ENCODE measurements at places on chromosomes 6 and 20. TPM values are rescaled to one million over a fixed set of nuclear protein-coding genes. Genes with fewer than 3 reads are reported as not detected.

DNA sequence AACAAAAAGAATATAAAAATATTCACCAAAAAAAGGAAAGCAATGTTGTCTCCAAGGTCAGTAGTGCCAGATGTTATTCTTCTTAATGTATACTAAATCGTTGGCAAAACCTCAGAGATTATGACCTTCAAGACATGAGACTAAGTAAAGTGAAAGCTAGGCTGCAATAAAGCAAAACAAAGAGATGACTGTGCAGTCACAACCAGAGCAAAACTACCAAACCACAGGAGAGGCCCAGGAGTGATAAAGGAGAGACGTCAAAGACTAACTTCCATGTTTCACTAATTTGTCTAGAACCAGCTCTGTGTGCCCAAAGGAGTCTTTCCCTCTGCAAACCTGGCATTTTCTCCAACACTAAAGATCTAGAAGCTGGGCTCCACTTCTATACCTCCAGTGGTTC lies 155.9 kb upstream of the POU3F2 start:
- no peak overlapping the region for H3K27ac ChIP-seq
- H3K27me3 ChIP-seq = no peaks in the 10 kb centered on the region
- H3K36me3 ChIP-seq = no peaks in the 10 kb centered on the region

DNA sequence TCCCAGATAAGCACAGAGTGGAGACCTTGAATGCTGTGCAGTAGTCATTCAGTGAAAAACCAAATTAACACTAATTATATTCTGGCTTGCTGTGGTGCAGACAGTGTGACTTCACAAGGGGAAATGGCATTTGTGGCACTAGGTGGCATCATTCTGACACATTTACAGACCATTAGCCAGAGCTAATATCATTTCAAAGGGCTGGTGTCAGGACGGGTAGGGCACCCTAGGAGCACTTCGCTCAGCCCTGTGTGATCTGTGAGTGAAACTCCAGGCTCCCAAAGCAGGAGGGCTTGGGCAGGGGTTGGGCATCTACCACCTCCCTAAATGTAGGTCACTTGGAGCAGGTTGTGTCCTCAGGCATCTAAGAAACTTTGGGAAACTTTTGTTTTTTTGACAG lies 555.8 kb downstream of the PKHD1 start:
- peaks cover 7% of the 10 kb centered on the region for H3K4me1 ChIP-seq
- no peak overlapping the region for H3K27ac ChIP-seq
- no peak for DNase-seq
- no peak overlapping the region for H3K4me3 ChIP-seq
- peaks cover 3% of the 10 kb centered on the region for H3K27me3 ChIP-seq
- no peaks in the 10 kb centered on the region for H3K36me3 ChIP-seq

DNA sequence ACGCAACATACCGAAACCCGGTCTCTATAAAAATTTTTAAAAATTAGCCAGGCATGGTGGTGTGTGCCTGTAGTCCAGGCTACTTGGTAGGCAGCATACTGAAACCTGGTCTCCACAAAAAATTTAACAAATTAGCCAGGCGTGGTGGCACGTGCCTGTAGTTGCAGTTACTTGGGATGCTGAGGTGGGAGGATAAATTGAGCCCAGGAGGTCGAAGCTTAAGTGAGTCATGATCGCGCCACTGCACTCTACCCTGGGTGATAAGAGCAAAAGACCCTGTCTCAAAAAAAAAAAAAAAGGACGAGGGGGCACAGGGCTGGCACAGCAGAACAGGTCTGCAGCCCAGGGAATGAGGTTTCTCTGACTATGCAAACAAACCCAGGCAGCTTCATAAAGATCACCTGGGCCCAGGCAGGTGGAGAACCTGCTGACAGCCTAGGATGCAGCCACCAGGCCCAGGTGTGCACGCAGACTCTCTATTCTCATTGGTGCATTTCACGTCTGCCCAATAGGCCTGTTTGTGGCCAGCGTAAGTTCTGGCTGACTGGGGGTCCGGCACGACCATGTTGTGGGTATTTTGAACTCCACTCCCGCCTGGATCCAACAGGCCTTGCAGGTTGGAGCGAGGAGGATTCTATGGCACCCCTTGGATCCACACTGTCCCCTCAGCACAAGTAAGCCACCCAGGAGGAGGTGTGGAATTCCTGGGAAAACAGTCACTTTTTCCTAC lies 204.5 kb downstream of the PREX1 start:
- no peaks in the 10 kb centered on the region for H3K36me3 ChIP-seq
- H3K4me1 ChIP-seq = peaks cover 15% of the 10 kb centered on the region
- H3K27me3 ChIP-seq = peaks cover 4% of the 10 kb centered on the region
- no peak overlapping the region for H3K27ac ChIP-seq
- DNase-seq = no peak

GRCh38 chr6:24032896-24033688 lies 92.9 kb upstream of the NRSN1 start:
- peaks cover 4% of the 10 kb centered on the region for H3K36me3 ChIP-seq
- peak overlapping the region; percentile 8 for H3K27ac ChIP-seq
- H3K27me3 ChIP-seq = no peaks in the 10 kb centered on the region

- DNase-seq = no peak
- no peaks in the 10 kb centered on the region for H3K36me3 ChIP-seq
- H3K27ac ChIP-seq = no peak overlapping the region
- H3K27me3 ChIP-seq = peaks cover 5% of the 10 kb centered on the region
- H3K4me1 ChIP-seq = no peaks in the 10 kb centered on the region
Observed at GRCh38 chr6:105747823-105748405, 338.2 kb upstream of the PRDM1 start.

GRCh38 chr6:37611516-37611915 lies 86.2 kb downstream of the MDGA1 start:
- no peak overlapping the region for H3K27ac ChIP-seq
- no peaks in the 10 kb centered on the region for H3K36me3 ChIP-seq
- DNase-seq = no peak

Gene FUT9
- 4.9 TPM for total RNA-seq

Gene ARMC2
- total RNA-seq = 6.7 TPM

DNA sequence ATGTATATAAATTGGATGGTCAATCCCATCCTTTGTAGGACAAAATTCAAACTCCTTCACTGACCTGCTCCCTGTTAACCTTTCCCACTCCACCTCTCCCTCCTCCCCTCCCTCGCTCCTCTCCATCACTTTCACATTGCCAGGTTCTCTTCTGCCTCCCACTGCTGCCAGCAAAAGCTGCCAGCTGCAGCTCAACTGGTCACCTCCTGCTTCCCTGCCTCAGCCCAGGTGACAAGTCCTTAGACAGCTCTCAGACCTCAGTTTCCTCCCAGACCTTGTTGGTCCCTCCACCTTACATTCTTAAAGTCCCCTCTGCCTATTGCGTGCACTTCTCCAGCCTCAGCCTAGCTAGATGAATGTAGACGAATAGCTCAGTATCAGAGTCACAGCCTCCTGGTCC lies 23.3 kb upstream of the RTF2 start:
- peaks cover 7% of the 10 kb centered on the region for H3K27me3 ChIP-seq
- H3K36me3 ChIP-seq = no peaks in the 10 kb centered on the region
- H3K4me3 ChIP-seq = no peak overlapping the region

DNA sequence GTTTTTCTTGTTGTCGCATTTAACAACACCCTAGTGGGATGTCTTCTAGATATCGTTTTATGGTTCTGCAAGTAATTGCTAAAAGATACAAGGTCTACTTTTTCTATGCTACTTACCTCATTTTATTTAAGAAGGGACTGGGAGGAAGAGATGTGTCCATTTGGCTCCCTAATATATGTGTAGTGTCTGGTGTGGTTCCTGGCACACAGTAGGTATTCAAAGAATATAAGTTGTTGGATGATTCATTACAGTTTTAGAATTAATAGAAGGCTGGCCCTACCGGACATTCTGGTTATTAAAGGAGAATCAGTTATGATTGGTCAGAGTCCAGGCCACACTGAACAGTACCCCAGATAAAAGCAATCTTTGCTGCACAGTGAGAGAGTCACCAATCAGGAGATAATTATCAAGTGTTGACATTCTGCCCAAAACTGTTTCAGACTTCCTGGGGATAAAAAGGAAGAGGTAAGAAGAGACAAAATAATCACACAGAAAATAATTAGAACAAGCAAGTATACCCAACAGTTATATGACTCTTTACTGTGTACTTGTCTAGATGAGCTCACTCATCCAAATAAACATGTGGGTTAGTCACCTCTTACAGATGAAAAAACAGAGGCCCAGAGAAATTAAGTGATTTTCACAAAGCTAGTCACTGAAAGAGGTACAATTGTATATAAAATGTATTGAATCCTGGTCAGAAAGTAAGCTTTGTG lies 7.0 kb downstream of the TMEM244 start:
- H3K4me3 ChIP-seq = no peak overlapping the region
- no peaks in the 10 kb centered on the region for H3K36me3 ChIP-seq
- no peaks in the 10 kb centered on the region for H3K4me1 ChIP-seq
- no peak for DNase-seq
- peaks cover 3% of the 10 kb centered on the region for H3K27me3 ChIP-seq
- no peak overlapping the region for H3K27ac ChIP-seq

GRCh38 chr6:128251445-128252340 lies 268.7 kb downstream of the PTPRK start:
- no peaks in the 10 kb centered on the region for H3K27me3 ChIP-seq
- H3K4me1 ChIP-seq = peaks cover 9% of the 10 kb centered on the region
- no peak overlapping the region for H3K4me3 ChIP-seq
- no peak for DNase-seq

DNA sequence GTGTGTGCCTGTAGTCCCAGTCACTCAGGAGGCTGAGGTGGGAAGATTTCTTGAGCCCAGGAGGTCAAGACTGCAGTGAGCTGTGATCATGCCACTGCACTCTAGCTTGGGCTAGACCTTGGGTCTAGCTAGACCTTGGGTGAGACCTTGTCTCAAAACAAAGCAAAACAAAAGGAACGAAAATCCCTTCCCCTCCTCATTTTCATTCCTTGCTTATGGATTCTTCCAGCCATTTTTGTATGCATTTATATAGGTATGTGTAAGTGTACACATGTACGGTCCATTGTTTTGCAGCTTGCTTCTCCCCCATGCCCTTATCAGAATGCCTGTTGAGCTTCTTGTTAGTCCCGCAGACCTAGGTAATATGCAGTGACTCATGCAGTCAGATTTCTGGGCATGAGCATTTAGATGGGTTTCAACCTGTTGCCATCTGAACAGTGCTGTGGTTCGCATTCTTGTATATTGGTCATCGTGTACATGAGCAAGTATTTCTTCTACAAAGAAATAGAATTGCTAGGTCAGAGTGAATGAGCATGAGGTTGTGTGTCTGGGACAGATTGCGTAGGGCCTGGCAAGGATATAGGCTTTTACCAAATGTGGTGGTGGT lies 73.2 kb downstream of the ATRN start:
- no peaks in the 10 kb centered on the region for H3K27me3 ChIP-seq
- H3K27ac ChIP-seq = no peak overlapping the region
- no peak overlapping the region for H3K4me3 ChIP-seq
- no peak for DNase-seq
- H3K4me1 ChIP-seq = no peaks in the 10 kb centered on the region

DNA sequence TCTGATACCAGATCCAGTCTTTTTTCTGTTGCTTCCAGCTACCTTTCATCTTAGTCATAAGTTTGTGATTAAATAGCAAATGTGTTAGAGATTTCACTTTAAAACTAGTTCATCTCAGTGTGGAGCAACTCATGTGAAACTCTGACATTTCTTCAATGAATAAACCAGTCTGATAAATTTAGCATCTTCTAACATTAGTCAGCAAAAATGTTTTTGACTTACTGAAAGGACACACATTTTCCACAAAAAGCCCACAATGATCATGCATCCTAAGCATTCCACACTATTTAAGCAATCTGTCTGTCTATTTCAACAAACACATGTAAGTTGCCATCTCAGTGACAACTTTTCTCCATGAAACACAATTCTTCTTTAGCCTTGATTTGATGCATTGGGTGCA lies 222.2 kb upstream of the SLC35B3 start:
- H3K27me3 ChIP-seq = no peaks in the 10 kb centered on the region
- peaks cover 10% of the 10 kb centered on the region for H3K4me1 ChIP-seq
- H3K4me3 ChIP-seq = no peak overlapping the region
- DNase-seq = no peak

GRCh38 chr6:90677440-90677839 lies 90.6 kb upstream of the MAP3K7 start:
- H3K4me3 ChIP-seq = no peak overlapping the region
- no peak overlapping the region for H3K27ac ChIP-seq
- H3K4me1 ChIP-seq = peaks cover 4% of the 10 kb centered on the region
- no peak for DNase-seq
- no peaks in the 10 kb centered on the region for H3K36me3 ChIP-seq
- H3K27me3 ChIP-seq = peaks cover 74% of the 10 kb centered on the region

DNA sequence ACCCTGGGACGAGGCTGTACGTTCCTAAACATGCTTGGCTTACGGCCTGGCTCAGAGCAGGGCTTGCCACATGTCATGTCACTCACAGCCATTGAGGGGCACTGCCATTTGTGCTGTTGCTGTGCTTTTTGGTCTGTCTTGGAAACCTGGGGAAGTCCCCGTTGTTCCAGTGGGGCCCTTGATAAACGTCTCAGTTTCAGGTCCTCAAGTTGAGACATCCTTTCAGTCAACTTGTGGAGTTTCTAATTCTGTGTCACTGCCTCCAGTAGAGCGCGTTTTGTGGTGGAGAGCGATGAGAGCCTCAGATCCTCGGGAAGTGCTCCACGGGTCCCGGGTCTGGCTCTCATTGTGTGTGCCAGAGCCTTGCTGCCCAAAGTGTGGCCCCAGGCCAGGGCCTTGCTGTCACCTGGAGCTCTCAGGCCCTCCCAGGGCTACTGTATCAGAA lies 43.0 kb upstream of the CCR6 start:
- no peak overlapping the region for H3K27ac ChIP-seq
- H3K36me3 ChIP-seq = no peaks in the 10 kb centered on the region
- peaks cover 5% of the 10 kb centered on the region for H3K4me1 ChIP-seq
- H3K4me3 ChIP-seq = no peak overlapping the region
- no peak for DNase-seq
- H3K27me3 ChIP-seq = no peaks in the 10 kb centered on the region

Gene NT5E
- total RNA-seq = 11.6 TPM

- H3K4me1 ChIP-seq = peaks cover 4% of the 10 kb centered on the region
- H3K4me3 ChIP-seq = no peak overlapping the region
Observed at GRCh38 chr20:46568570-46569129, 18.2 kb upstream of the OCSTAMP start.

- no peaks in the 10 kb centered on the region for H3K27me3 ChIP-seq
- no peak overlapping the region for H3K4me3 ChIP-seq
- peaks cover 17% of the 10 kb centered on the region for H3K36me3 ChIP-seq
- no peak for DNase-seq
Observed at GRCh38 chr20:37777988-37778659, 84.3 kb downstream of the CTNNBL1 start.

- peaks cover 42% of the 10 kb centered on the region for H3K27me3 ChIP-seq
- H3K4me1 ChIP-seq = no peaks in the 10 kb centered on the region
- no peaks in the 10 kb centered on the region for H3K36me3 ChIP-seq
- no peak overlapping the region for H3K4me3 ChIP-seq
- no peak overlapping the region for H3K27ac ChIP-seq
- DNase-seq = no peak
Observed at GRCh38 chr20:25856256-25856884, 159.7 kb upstream of the ZNF337 start.

Gene SLC17A2
- total RNA-seq = 0.21 TPM

Gene ATP6V1G2
- 1.6 TPM for total RNA-seq

Gene EGFL8
- total RNA-seq = 27.1 TPM

DNA sequence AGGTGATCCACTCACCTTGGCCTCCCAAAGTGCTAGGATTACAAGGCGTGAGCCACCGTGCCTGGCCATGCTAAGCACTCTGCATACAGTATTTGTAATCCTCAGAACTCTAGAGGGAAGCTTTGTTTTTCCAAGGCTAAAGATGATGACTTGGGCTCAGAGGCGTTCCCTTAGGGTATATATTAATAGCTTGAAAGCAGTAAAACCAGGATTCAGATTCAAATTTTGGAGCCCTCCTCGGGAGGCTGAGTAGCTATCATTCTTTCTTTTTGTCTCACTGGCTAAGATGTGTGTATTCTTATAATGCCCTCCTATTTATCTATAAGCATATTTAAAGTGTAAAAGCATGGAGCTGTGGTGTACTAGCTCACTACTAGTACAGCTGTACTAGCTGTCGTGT lies 68.5 kb downstream of the PRPH2 start:
- no peak overlapping the region for H3K4me3 ChIP-seq
- no peak for DNase-seq
- H3K4me1 ChIP-seq = no peaks in the 10 kb centered on the region
- peaks cover 18% of the 10 kb centered on the region for H3K36me3 ChIP-seq
- no peaks in the 10 kb centered on the region for H3K27me3 ChIP-seq
